A549 treated with Hydrocortisone at 1 μM for 4 hours (cell line): ENCODE measurements at places on chromosomes 3 and 15. TPM values are rescaled to one million over a fixed set of nuclear protein-coding genes. Genes with fewer than 3 reads are reported as not detected.

The CHRM5 gene
- 0.02 to 0.05 TPM (median 0.03 TPM) in 3 of 5 replicates, not detected in the others for total RNA-seq

The PLS1 gene
- total RNA-seq, result 8.8 to 11.7 TPM (median 10.3 TPM) in 5 replicates

The SLC27A2 gene
- 32.9 to 36.8 TPM (median 34.0 TPM) in 5 replicates for total RNA-seq

The EPHB1 gene
- 0.05 to 0.09 TPM (median 0.06 TPM) in 4 of 5 replicates, not detected in the other for total RNA-seq

The KLF15 gene
- 0.52 to 0.81 TPM (median 0.73 TPM) in 5 replicates for total RNA-seq

The DCBLD2 gene
- total RNA-seq, result 190 to 301 TPM (median 238 TPM) in 5 replicates

The SOX14 gene
- not detected in 5 replicates for total RNA-seq

The C3orf85 gene
- total RNA-seq, result not detected in 5 replicates

The MFSD1 gene
- 40.9 to 53.1 TPM (median 44.1 TPM) in 5 replicates for total RNA-seq
